ENCODE measurements at places on chromosomes 5 and 9.

- DNase-seq = no peak
Observed at GRCh38 chr5:66897356-66897755, 299.2 kb downstream of the CD180 start.

DNA sequence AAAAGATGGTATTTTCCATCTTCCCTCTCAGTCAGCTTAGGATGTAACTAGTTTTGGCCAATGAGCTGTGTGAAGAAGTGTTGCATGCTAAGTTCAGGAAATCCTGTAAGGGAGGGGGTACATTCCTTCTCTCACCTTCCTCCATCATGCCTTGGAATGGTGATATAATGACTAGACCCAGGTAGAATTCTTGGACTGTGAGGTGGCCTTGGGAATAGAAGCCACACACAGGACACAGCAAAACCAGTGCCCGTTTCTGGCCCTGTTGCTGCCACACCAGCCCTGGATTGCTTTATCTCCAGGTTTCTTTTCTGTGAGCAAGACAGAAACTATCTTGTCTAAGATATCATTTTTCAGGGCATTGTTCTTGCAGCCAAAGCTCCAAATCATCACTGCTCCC is 10.5 kb upstream of the ZNF354A start:
- no peak for DNase-seq

- DNase-seq = no peak
Observed at GRCh38 chr5:126108470-126108869, 314.7 kb upstream of the GRAMD2B start.

DNA sequence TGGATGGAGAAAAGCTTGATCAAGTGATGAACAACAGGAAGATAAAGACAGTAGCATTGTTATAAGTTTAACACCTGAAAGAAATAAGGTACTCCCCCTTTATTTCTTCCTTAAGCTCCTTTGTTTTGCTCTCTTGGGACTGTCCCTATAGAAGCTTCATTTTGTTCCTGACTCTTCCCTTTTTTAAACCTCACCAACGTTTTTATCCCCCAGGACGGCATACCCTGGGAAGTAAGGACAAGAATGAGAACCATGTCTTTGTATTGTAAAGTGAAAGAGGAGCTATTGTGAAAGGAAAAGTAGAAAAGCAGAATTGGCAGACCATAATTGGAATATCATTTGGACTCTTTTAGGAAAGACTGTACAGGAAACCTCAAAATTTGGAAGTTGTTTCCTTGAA is 1368.6 kb upstream of the C9orf72 start:
- no peak for DNase-seq

DNA sequence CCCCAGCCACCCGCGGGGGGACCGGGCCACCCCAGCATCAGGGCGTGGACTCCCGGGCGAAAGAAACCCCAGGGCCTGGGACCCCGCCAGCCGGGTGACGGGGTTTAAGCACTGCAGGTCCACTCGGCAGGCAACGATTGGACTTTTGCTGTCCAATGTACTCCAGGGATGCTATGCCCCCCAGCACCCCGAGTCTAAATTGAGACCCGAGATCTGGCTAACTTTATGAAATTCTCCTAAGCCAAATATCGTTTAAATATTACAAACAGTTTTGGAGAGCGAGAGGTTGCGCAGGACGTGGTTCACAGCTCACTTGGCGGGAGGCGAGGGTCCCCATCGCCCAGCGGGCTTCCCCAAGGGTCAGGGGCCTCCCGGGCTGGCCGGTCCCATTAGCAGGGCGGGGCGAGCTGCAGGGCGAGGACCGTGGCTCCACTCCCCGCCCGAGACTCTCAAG is 384 bp upstream of the MRPS2 start:
- DNase-seq = no peak

Measured in activated naive CD8-positive, alpha-beta T cell treated with anti-CD3 and anti-CD28 coated beads, Interleukin-2, amount 50 U/mL, for 24 hours (primary cell).